Caki2 (cell line): ENCODE measurements at places on chromosomes 5 and 9.

GRCh38 chr5:40410964-40411635 lies 268.6 kb upstream of the PTGER4 start:
- DNase-seq: no peak

DNA sequence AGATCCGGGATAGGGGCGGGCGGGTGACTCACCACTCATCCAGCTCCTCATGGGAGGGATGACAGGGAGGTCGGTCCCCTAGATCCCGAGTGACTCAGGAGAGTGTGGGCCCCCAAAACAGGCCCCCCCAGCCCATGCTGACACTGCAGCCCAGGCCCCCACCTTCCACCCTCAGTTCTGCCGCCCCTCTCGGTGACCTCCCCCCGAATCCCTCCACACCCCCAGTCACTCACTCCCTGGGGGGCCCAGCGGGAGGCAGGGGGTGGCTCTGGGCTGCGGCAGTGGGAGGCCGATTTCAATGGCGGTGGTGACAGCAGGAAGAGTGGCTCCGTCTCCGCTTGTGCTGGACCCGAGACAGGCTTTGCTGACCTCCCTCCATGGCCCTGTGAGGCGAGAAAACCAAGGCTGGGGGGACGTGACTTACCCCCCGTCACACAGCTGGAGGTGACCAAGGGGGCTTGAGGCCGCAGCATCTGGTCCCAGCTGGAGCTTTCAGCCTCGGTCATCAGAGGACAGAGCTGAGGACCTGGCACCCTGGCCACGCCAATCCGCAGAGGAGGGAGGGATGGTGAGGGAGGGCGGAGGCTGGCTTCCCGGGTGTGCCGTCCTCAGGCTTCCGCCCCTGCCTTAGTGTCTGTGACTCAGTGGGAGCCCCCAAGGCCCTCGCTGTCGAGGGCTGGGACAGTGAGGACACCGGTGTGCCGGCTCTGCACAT lies 9.0 kb downstream of the GPSM1 start:
- DNase-seq: no peak

- no peak for DNase-seq
Measured at GRCh38 chr9:86507212-86507630, 153.0 kb upstream of the TUT7 start.

DNA sequence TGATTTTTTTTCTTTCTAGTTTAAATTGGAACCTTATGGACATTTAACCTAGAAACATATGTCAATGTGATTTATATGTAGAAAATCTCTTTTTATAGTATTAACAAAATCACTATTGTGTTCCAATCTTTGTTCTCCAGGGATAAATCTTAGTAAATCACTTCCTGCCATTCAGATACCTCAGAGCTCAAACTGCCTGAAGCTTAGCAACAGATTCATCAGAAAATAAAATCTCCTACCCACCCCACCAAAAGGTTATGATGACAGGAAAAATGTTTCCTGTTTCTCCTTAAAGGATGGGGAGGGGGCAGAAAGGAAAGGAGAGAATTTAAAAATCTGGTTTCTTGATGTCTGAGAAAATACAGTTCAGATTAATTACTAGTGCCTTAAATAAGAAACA lies 105.0 kb upstream of the TUT7 start:
- DNase-seq: no peak

- DNase-seq: no peak
Measured at GRCh38 chr9:133167096-133167730, 3.5 kb upstream of the GBGT1 start.

DNA sequence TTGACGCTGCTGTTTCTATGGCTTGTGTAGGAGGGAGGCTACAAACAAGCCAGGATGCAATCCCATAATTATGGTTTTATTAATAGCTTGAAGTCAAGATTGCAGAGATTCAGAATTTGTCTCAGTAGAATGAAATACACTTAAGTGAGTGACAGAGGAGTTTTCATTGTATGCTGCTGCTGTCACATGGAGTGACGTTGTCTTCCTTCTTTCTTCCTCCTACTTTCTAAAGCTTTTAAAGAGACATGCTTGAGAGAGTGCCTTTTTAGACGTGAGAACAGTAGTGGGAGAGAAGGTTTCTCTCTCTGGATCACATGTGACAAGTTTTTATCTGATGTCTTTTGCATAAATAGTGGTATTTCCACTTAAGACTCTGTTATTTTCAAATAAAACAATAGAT lies 48.9 kb downstream of the MACIR start:
- no peak for DNase-seq
